NCI-H1092 (cell line): ENCODE measurements at places on chromosomes 2 and 18.

GRCh38 chr2:171864357-171864985 lies 29.6 kb downstream of the SLC25A12 start:
- DNase-seq: no peak

DNA sequence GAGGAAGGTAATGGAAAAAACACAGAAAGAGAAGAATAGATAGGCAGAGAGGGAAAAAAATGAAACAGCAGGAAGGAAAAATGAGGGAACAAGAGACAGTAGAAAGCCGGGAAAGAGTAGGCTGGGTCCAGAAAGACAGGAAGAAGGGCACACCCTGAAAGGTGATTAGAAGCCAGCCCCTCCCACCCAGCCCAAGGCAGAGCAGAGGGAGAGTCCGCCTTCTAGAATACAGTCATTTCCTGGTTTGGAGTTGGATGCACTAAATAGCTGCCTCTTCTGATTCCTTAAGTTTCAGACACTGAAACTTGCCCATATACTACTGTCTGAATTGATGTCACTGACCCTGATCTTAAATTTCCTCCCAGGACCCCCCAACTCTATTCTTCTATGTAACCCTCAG lies 17.9 kb upstream of the DSG3 start:
- no peak for DNase-seq

GRCh38 chr18:74496508-74497323 lies 553 bp downstream of the CNDP2 start:
- no peak for DNase-seq

- DNase-seq: no peak
These were observed 28.8 kb downstream of the SP140 start for GRCh38 chr2:230254152-230254881.

- no peak for DNase-seq
These were observed 47.2 kb downstream of the ATIC start for GRCh38 chr2:215358891-215359575.

DNA sequence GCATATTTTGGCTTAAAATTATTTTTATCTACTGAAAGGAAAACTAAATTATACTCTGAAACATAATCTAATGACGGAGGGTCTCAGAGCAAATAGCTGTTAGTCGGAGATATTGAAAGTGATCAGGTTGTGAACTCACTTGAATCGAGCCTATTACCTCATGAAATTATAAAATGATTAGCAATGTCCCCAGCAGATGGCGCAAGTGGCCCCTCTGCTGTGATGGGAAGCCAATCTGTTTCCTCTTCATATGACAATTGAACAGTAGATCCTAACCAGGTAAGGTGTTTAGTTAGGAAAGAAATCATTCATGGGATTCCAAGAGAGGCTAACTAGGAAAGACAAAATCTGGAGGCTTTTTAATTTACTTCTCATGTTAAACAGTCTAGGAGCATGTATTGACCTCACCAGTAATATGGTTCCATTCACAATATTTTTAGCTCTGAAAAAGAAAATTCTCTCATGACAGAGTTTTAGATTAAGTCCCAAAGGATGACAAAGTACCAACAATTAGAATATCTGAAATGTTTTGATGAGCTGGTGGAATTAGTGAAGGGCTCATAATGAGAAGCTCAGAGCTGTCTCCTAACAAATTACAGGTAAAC lies 29.9 kb upstream of the MPPE1 start:
- DNase-seq: peak; percentile 9

GRCh38 chr2:76977846-76978727 lies 544.1 kb downstream of the LRRTM4 start:
- DNase-seq: no peak

DNA sequence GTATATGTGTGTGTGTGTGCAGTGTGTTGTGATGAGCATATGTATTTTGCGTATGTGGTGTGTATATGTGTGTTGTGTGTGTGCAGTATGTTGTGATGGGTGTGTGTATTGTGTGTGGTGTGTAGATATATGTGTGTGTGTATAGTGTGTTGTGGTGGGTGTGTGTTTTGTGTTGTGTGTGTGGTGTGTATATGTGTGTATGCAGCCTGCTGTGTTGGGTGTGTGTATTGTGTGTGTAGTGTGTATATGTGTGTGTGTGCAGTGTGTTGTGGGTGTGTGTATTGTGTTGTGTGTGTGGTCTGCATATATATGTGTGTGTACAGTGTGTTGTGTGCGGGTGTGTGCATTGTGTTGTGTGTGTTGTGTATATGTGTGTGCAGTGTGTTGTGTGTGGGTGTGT lies 23.9 kb downstream of the ACKR3 start:
- no peak for DNase-seq

GRCh38 chr2:41510108-41510507 lies 537.7 kb upstream of the PKDCC start:
- DNase-seq: no peak

DNA sequence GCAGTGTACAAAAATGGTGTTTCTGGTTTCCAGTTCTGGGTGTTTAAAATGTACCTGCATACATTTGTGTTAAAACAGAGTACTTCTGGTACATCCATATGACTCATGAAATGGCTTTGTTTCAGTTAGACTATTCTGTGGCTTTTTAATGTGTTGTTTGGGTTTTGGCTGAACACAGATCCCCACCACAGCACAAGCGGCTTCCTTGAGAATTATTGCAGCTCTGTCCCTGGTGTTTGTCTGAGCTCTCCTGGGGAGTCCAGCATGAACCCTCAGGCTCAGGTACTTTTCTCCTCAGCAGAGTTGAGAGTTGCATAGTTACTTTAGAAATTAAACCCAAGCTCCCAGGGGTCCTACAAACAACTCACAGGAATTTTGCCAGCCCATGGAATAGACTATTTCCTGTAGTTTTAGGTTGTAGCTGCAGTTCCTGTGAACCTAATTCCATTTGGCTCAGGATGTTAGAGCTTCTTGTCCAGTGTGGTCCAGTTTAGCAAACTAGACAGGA lies 64.8 kb upstream of the EML6 start:
- DNase-seq: no peak

DNA sequence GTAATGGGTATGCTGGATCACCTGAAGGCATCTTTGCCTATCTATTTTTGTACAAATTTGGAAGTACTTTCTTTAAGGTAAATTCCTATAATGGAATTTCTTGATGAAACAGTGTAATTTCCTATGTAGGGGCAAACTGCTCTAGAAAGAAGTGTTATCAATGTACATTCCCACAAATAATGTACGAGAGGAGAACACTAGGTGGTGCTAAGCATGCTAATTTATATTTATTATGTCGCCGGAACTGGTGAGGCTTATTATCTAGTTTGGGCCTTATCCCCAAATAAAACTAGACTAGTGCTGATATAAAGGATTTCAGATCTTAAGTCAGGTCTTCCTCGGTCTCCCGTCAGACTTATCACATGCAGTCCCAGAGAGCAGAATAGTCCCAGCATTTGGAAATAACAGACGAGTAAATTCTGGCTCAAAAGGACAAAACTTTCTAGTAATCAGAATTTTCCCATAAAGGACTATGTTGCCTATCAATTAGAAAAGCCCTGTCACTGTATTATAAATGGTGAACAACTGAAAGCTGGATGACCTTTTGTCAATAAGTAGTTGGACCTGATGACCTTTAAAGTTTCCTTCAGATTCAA lies 86.9 kb upstream of the RBBP8 start:
- DNase-seq: no peak

GRCh38 chr2:108988796-108989713 lies at the start of gene EDAR:
TSS of gene EDAR (minus strand) at chr2:108989220. CDS start at chr2:108931014, 58,206 bp downstream.
- peak; percentile 55 for DNase-seq

DNA sequence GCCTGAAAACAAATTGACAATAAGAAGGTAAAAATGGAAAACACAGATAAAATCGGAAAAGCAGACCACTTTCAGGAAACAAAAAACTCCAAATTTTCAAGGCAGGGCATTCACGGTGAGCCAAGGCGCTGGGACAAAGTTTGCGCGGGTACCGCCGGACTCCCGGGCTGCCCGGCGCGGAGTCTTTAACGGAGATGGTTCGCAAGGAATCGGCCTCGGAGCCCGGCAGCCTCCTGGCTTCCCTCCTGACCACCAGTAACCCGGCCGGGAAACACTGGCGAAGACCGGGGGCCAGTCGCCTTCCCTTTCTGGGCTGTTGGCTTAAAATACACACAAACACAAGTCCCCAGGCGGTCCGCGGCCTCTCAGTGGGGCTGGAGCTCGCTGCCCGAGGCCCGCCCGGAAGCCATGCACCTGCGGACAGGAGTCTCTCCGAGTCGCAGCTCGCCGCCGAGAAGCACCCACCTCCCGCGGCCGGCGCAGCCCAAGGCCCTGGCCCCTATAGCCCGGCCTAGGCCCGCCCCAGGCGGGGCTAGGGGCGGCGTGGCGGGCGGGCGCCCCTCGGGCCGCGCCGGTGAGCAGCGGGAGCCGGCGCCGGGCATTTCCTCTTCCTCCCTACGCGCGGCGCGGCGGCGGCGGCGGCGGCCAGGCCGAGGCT lies 622 bp upstream of the KCMF1 start:
- DNase-seq: no peak

DNA sequence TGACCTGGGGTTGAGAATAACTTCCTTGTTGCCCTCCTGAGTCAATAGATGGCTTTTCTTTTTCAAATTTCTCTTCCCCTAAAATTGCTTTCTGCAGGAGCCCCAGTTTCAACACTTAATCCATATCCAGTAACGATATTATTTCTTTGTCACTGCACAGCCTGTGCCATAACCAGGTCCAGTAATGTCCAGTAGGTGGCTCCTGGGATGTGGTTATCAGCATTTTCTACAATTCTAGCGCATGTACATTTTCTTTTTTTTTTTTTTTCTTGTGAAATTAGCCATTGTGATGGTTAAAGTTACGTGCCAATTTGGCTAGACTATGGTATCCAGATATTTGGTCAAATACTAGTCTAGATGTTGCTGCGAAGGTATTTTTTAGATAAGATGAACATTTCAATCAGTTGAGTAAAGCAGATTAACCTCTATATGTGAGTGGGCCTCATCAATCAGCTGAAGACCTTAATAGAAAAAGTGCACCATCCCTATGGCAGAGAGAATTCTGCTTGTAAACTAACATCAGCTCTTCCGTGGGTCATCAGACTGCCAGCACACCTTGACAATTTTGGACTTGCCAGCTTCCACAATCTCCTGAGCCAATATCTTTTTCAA lies 72.9 kb upstream of the SCG2 start:
- no peak for DNase-seq
